ENCODE measurements at places on chromosomes 6 and 20. TPM values are rescaled to one million over a fixed set of nuclear protein-coding genes. Genes with fewer than 3 reads are reported as not detected.

DNA sequence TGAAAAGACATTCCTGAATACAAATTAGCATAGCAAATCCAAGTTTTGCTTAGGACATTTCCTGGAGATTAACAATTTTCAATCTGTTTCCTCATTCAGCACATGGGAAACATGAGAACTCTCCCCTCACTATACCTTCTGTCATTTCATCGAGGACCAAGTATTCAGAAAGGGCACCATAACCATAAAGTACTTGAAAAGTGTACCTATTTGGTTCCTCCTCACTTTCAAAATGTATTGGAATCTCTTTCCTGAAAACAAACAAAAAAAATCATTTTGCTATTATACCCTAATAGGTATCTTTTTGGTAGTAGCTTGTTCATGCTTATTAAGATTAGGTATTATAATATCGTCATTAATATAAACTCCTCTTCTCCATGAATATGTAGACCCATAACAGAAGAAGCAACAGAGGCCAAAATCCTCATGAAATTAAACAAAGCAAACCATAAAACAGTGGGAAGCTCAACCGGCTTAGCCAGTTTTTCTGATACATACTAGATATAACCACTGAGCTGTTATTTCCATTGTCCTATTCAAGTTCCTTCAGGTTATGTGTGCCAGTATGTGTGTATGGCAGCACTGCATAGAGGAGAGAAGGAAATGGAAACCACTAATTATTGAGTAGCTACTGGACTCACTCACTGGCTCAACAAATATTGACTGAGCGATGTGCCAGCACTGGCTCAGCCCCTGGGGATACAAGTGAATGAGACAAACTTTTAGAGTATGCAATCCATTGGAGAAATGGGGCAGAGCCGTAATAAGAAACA, 274.0 kb downstream of the MAFB start:
- no peak for DNase-seq

Gene ZC2HC1B
- total RNA-seq, result not detected

Gene PROKR2
- total RNA-seq, result not detected

- DNase-seq, result no peak
Observed at GRCh38 chr6:11722805-11723631, 55.6 kb downstream of the ADTRP start.

DNA sequence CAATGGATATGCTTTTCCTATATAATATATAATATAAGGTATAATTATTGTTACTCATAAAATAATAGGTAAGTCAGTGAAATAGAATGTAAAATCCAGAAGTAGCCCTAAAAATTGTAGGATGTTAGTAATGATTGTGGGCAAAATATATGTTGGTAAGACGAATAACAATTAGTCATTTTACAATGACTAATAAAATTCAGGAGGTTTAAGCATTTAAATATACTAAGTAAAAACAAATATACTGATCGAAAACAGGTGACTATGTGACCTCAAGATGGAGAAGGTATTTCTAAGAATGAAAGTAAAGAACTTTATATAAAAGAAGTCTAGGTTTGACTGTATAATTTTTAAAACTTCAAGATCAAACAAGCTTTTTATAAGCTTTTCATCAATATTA, 28.9 kb downstream of the FUCA2 start:
- no peak for DNase-seq

DNA sequence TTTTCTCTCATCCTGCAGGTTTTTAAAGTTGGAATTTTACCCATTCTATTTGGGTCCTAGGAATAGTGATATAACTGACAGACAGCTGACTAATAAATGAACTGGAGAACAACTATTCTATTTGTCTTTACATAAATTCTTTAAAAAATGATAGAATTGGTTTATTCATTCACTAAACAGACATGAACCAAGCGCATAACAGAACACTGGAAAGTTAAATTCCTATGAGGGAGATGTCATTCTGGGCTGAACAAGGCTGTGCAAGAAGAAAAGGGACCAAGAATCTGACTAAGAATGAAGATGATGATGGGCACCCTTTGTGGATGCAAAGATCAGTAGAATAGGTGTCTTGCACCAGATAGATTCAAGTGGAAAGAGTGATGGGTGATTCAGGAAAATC, 256.3 kb upstream of the SASH1 start:
- DNase-seq, result no peak

DNA sequence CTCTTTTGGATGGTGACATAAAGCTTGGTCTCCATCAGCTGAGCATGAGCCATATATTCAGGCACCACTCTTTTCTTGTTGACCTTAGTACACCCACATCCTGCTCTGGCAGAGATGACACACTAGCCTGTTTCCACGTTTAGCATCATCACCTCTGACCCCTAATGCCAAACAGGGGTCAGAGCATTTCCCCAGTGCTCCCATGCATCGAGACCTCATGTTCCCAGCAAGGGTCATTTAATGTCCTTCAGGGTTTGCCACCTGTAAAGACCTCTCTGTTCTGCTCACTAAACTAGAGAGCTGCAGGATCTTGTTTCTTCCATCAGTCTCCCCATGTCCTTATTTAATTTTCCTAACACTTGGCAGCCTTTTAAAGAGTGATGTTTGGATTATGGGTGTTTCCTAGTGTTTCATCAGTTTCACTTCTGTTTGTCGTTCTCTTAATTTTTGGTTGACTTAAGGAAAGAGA, 97.5 kb downstream of the AIG1 start:
- no peak for DNase-seq

GRCh38 chr6:146850238-146850896, 251.6 kb downstream of the ADGB start:
- DNase-seq, result no peak

Gene SLA2
- 0.47 TPM for total RNA-seq

- no peak for DNase-seq
Observed at GRCh38 chr20:58669287-58670006, 18.4 kb downstream of the STX16 start.

Gene SIRPG
- total RNA-seq, result 0.20 TPM

Gene FABP7
- total RNA-seq, result not detected

GRCh38 chr20:56630086-56630493, 984 bp downstream of the TFAP2C start:
- DNase-seq, result peak; percentile 36

DNA sequence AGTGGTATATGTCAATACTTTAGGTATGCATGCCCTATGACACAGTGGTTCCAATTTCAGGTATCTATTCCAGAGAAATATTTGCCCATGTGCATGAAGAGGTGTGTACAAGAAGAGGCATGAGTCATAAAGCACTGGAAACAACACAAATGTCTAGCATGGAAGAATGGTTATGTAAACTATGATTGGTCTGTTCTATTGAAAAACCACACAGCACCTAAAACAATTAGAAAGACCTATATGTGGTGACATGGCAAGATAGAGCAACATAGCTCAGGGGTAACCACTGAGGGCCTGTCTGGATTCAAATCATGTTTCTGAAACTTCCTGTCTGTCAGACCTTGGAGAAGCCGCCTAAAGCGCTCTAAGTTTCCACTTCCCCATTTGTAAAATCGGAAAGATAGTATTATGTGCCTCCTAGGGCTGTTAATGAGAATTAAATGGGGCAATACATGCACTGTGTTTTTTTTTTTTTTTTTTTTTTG, 76.0 kb upstream of the SHLD1 start:
- no peak for DNase-seq

Gene KCNQ5
- not detected for total RNA-seq

Gene INSM1
- not detected for total RNA-seq

DNA sequence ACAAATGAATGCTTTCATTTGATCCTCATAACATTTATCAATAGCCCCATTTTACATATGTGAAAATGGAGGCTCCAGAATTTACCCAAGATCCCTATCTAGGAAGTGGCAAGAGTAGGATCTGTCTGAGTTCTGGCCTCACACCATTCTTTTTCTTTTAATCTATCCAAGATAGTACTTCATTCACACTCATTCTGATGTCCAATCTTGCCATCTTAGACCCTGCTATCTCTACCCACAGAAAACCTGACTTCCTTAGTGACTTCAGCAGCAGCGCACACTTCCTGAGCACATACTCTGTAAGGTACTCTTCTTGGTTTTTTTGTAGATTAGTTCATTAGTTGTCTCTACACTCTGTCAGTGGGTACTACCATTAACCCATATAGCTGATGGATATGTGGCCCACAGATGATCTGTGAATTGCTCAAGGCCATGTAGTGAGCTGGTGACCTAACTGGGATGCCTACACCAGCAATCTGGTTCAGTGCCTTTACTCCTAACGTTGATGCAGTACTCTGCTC, 36.3 kb downstream of the COX4I2 start:
- DNase-seq, result no peak

GRCh38 chr6:56827908-56828649, 126.8 kb upstream of the BEND6 start:
- DNase-seq, result no peak

GRCh38 chr20:20734475-20734948, 22.1 kb upstream of the RALGAPA2 start:
- DNase-seq, result no peak

GRCh38 chr20:40641202-40641601, 47.8 kb downstream of the MAFB start:
- no peak for DNase-seq

Measured in left ventricle myocardium superior (tissue), 1 donor.